Heart left ventricle (tissue), 16 donors: ENCODE measurements at places on chromosomes 11 and 22. TPM values are rescaled to one million over a fixed set of nuclear protein-coding genes. Genes with fewer than 3 reads are reported as not detected.

GRCh38 chr11:20658135-20658534 lies 11.3 kb upstream of the NELL1 start:
- DNase-seq = no peak

GRCh38 chr11:97610854-97611253 lies 1221.0 kb downstream of the JRKL start:
- DNase-seq = no peak

GRCh38 chr22:43887391-43887790 lies 4.4 kb downstream of the PNPLA5 start:
- no peak for DNase-seq

DNA sequence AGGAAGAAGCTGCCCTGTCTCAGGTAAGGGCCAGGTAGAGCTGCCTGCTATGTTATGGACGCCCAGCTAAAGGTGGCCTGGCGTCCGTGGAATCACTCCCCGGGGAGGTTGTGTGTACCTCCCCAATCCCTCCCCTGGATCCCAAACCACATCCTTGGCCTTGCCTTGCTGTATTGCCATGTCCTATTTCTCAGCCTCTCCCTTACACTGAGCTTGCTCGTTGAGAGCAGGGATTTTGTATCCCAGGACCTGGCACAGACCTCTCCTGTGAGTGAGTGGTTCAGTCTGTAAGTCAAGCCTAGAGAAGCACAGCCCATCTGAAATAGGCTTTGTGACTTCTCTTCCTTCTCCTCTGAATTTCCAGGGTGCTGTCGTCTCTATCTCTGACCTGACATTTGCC lies 53.9 kb downstream of the TRAF6 start:
- DNase-seq = no peak

DNA sequence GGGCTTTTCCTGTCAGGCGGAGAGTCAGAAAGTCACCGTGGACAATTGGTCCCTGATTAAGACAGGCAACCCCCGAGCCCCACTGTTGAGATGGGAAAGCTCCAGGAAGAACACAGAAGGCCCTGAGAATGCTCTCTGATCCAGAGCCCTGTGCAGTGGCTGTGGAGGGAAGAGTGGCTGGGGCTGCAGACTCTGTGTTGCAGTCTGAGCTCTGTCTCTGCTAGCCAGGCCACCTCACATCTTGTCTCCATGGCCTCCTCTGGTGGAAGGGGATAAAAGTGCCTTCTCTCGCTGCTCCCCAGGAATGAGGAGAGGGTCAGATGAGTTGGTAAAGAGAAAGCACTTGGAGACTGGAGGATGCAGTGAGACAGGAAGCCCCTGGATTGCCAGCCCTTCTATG lies 141.2 kb downstream of the CEP164 start:
- no peak for DNase-seq

- DNase-seq = no peak
Measured at GRCh38 chr22:26865021-26865420, 207.6 kb downstream of the MIAT start.

DNA sequence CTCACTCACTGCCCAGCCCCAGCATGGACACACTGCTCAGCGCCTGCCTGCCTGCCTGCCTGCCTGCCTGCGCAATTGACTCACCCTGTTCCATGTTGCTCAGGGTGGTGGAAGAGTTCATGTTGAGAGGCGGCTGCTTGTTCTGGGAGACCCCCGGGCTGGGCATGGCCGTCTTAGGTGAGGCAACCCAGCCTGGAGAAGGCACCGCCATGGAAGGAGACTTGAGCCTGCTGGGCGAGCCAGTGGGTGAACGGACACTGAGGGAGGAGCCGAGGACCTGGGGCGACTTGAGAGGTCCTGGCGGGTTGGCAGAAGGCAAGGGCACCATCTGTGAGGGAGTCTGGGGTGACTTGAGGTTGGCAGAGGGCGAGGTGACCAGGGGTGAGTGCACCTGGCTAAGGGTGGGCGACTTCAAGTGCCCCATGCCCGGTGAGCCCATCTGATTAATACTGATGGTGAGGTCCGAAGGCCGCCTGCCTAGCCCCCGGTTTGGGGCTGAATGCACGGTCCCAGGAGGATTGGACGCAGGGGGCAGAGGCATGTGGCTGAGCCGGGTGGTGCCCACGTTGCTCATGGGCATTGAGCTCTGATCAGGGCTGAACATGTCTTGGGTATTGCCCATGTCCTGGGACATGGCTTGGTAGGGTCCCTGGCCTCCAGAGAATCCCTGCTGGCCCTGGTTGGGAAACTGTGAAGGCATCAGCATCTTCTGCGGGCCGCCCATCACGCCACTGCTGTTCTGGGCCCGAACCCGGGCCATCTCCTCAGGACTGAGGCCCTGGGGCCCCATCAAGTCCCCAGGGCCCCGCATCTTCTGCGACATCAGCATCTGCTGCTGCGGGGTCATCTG lies 17.1 kb downstream of the CXCR5 start:
- no peak for DNase-seq

- no peak for DNase-seq
Measured at GRCh38 chr11:17471501-17471900, 5.1 kb downstream of the ABCC8 start.

DNA sequence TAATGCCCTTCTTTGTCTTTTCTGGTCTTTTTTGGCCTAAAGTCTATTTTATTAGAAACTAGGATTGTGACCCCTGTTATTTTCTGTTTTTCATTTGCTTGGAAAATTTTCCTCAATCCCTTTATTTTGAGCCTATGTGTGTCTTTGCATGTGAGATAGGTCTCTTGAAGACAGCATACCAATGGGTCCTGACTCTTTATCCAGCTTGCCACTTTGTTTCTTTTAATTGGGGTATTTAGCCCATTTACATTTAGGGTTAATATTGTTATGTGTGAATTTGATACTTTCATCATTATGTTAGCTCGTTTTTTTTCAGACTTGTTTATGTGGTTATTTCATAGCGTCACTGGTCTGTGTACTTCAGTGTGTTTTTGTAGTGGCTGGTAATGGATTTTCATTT lies 682.6 kb downstream of the JRKL start:
- no peak for DNase-seq

GRCh38 chr11:45671246-45672171 lies 6.1 kb upstream of the CHST1 start:
- no peak for DNase-seq

GRCh38 chr11:131640320-131640719 lies 269.9 kb downstream of the NTM start:
- no peak for DNase-seq

DNA sequence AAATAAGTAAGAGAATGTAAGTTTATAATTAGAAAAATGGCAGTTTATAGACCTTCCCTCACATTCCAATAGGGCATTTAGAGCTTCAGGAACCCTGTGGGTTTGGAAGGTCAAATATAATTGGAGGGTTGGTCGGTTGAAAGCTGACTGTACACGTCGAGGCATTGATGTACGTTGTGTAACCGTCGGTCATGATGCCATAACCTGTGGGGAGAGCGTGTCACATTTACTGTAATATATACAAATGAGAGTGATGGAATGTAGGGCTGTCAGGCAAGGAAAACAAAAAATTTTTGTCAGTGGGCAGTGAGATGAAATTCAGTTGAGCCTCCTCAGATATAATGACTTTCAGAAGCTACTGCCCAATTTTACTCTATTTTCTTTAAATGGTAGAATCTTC lies 88.5 kb downstream of the ARL14EP start:
- no peak for DNase-seq

GRCh38 chr22:41382098-41382578 lies 396 bp downstream of the TEF start:
- DNase-seq = peak; percentile 84

DNA sequence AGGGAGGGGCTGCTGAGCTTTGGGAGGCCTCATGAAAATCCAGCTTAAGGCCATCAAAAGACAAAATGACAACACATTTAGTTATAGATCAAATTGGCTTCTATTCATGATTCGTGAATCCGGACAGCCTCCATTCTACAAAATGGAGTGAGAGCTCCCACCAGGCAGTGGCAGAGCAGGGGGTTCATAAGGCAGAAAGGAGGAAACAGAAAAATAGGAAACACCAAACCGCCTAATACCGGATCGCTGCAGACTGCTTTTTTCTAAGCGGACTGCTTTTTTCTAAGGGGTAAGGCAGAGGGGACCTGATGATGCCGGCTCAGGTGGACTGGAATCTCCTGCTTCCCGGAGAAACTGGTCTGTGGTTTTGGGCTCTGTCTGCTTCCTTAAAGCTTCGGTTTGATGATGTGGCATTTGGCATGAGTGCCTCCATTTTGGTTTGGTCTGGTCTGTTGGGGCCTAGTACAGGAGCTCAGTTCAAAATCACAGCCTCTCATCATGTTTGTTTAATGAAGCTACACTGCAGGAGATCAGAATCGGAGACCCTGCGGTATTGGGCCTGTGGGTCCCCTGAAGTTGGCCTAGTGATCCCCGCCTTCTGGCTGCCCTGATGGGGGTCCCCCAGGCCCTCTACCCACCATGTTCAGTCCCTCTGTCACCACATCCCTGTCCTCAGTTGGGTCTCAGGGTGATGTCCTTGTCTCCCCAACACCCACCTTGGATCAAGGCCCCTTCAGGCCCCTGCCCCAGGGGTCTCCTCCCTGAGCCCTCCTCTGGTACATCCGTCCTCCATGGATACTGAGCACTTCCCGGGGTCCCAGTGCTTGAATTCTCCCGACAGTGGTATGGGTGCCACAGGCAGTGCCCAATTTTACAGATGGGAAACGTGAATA lies 1.2 kb downstream of the ALDH3B1 start:
- no peak for DNase-seq

The UPK3A gene
- total RNA-seq = 0.34 TPM

The MMP7 gene
- not detected for total RNA-seq

The SYT13 gene
- total RNA-seq = 3.5 TPM

The RASSF7 gene
- 1.9 TPM for total RNA-seq
